GM12892 (cell line): ENCODE measurements at places on chromosomes 2 and 18.

- DNase-seq: no peak
Measured at GRCh38 chr2:17536416-17536815, 4.1 kb upstream of the VSNL1 start.

- DNase-seq: no peak
Measured at GRCh38 chr2:86477349-86477748, 36.2 kb downstream of the KDM3A start.

DNA sequence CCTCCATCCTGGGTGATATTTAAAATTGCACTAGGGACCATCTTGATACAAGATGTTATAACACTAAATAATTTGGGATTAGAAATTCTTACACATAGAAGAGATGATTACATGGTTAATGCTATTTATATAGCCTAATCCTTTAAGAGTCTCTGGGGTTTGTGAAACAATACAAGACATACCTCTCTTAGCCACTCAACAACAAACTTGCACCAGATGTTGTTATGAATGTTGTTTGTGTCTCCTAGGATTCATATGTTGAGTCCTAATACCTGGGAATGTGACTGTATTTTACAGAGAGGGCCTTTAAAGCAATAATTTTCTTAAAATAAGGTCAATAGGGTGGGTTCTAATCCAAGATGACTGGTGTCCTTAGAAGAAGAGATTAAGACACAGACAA lies 678.3 kb downstream of the NYAP2 start:
- no peak for DNase-seq

GRCh38 chr2:70664525-70664924 lies 103.5 kb downstream of the ADD2 start:
- no peak for DNase-seq

- no peak for DNase-seq
Measured at GRCh38 chr2:46967990-46968647, 52.5 kb upstream of the MCFD2 start.

- DNase-seq: no peak
Measured at GRCh38 chr2:224982226-224982625, 60.0 kb downstream of the DOCK10 start.

- no peak for DNase-seq
Measured at GRCh38 chr2:226794751-226795171, 4.9 kb downstream of the IRS1 start.

- no peak for DNase-seq
Measured at GRCh38 chr18:49646873-49647272, 85.0 kb downstream of the LIPG start.

DNA sequence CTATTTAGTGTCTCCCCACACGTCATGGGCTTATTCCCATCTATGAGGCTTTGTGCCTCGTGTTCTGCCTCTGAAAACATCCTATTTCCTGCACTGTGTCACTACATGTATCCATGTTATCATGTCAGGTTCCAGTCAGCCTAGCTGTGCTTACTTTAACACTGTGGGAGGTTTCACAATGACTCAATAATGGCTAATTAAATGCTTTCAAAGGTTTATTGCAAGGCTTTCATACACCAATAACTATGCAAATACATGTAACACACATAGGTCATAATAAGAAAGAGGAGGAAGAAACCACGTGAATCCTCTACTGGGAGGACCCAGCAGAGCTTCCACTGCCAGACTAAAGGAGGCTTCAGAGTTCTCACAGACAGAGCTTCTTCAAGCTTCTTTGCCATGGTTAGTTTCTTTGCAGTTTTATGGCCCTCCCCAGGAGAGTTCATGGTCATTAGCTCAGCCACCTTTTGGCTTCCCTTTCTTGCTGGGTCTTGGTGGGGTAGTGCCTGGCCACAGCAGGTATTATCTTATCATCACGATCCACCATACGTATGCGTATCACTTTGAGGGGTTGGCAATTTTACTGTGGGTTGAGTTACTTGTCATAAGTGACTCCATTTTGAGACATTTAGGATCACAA lies 5.1 kb upstream of the COLEC12 start:
- no peak for DNase-seq

- DNase-seq: no peak
Measured at GRCh38 chr2:177256695-177257094, 7.8 kb downstream of the NFE2L2 start.

GRCh38 chr2:2640818-2641217 lies 309.7 kb upstream of the MYT1L start:
- DNase-seq: no peak

GRCh38 chr18:45890606-45891005 lies 65.1 kb downstream of the SIGLEC15 start:
- no peak for DNase-seq

DNA sequence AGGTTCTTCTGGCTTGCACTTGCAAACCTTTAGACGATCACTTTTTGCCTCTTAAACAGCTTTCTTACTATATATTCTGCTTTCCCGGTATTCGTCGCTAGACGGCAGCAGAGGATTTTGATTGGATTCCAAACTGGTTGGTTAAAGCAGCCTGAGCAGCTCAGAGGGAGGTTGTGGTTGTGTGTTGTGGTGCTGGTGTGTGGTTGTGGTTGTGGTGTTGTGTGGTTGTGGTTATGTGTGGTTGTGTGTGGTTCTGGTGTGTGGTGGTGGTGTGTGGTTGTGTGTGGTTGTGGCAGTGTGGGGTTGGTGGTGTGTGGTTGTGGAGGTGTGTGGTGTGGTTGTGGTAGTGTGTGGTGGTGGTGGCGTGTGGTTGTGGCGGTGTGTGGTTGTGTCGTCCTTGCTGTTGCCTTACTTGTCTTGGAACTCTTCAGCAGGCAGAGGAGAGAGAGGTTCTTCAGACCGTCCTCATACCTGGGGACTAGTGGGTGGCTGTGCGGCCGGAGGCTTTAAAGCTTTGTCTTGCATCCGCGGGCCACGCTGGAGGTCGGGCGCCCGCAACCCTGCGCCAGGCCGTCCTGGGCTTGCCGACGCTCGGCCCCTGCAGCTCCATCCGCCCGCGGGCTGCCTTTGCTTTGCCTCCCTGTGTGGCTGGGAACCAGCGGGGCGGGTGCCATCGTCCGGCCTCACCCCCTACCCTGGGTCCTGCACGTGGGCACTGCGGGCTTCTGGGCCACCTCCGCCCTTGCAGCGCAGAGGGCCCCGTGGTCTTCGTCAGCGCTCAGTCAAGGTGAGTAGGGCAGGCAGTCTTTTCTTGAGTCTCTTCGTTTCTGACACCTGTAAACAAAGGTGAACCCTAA lies 190.8 kb downstream of the ARHGAP28 start:
- DNase-seq: peak; percentile 17
